Activated CD4-positive, alpha-beta T cell treated with anti-CD3 and anti-CD28 coated beads, Interleukin-2, amount 10 ng/mL, durations not matched to agents 24 days and 14 days (primary cell): ENCODE measurements at places on chromosomes 2 and 18. TPM values are rescaled to one million over a fixed set of nuclear protein-coding genes. Genes with fewer than 3 reads are reported as not detected.

The NEU2 gene
- not detected in 2 replicates for total RNA-seq

The DSG1 gene
- total RNA-seq, result not detected in 2 replicates

The SFT2D3 gene
- total RNA-seq, result 5.9 and 6.3 TPM in 2 replicates

The CHST9 gene
- not detected in 2 replicates for total RNA-seq

The GPR75 gene
- 2.5 and 3.1 TPM in 2 replicates for total RNA-seq

The SIX3 gene
- not detected in 2 replicates for total RNA-seq

The FHOD3 gene
- not detected in 2 replicates for total RNA-seq

The POTEJ gene
- total RNA-seq, result not detected in 2 replicates

The LDAH gene
- total RNA-seq, result 31.6 and 37.7 TPM in 2 replicates

- no peak for DNase-seq
Observed at GRCh38 chr2:64202206-64202845, 58.1 kb upstream of the PELI1 start.

DNA sequence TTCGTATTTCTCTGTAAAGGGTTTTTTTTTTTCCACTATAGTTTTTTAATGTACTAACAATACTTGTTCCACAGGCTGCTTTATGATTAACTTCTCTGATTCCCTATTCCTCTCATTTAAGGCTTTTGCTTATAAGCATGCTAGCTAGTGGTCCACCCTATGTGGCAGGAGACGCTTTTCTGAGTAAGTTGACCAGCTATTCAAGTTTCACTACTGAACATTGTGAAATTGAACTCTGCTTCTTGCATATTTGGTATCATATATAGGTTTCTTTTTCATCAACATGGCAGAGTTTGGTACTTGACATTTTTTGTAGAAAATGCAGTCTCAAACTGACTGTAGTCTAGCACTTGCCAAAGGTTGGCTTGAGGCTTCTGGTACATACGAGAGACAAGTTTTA lies 74.2 kb downstream of the OTX1 start:
- no peak for DNase-seq

- DNase-seq, result no peak
Observed at GRCh38 chr2:1652034-1652790, 92.1 kb downstream of the PXDN start.

- peak; percentile 78 for DNase-seq
Observed at GRCh38 chr2:88671786-88672427, 19.6 kb upstream of the RPIA start.

GRCh38 chr2:144449028-144449406 lies 70.9 kb downstream of the ZEB2 start:
- DNase-seq, result no peak

- no peak for DNase-seq
Observed at GRCh38 chr2:25368660-25369059, 26.9 kb upstream of the DNMT3A start.

DNA sequence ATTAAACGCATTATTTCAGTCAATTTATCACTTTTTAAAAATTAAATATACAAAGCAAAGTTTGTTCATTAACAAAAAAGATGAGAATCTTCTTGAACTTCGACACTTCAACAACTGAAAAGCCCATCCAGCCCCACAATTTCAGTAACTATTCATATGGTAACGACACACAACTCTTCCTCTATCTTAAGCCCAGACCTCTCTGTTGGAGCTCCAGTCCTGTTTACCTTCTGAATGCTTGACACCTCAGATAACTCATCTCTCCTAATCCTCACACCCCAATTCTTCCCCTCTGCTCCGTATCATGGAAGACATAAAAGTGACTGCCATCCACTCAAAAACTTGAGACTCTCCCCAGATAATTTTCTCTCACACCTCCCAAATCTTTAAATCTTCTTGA lies 12.6 kb downstream of the USP37 start:
- no peak for DNase-seq

DNA sequence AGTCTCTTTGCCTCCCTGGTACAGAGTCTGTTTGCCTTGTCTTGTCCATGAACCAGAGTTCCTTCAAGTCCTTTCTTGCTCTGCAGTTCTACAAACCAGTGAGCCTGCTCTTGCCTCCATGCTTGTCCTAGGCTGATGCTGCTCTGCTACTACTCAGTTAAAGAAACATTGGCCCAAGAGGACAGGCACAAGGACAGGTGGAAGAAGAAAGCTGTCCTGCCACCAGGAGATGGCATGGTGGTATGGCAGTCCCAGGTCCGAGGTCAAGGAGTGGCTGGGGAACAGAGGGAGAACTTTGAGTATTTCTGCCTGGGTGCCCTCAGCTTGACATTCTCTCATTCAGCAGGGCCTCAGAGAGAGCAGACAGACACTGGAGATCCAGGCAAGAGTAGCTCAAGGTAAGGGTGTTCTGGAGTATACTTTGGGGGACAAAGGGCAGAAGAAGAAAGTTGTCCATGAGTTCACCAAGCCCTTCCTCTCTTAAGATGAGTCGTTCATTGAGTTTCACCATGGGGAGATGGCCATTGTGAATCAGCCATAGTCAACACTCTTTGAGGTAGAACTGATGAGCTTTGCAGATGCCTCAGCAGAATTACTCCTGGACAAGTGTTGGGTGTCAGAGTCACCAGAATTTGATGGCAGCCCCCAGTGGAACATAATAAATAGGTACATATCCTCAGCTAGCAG lies 20.4 kb downstream of the TTC32 start:
- no peak for DNase-seq

GRCh38 chr2:32715981-32716380 lies 88.1 kb downstream of the TTC27 start:
- no peak for DNase-seq

DNA sequence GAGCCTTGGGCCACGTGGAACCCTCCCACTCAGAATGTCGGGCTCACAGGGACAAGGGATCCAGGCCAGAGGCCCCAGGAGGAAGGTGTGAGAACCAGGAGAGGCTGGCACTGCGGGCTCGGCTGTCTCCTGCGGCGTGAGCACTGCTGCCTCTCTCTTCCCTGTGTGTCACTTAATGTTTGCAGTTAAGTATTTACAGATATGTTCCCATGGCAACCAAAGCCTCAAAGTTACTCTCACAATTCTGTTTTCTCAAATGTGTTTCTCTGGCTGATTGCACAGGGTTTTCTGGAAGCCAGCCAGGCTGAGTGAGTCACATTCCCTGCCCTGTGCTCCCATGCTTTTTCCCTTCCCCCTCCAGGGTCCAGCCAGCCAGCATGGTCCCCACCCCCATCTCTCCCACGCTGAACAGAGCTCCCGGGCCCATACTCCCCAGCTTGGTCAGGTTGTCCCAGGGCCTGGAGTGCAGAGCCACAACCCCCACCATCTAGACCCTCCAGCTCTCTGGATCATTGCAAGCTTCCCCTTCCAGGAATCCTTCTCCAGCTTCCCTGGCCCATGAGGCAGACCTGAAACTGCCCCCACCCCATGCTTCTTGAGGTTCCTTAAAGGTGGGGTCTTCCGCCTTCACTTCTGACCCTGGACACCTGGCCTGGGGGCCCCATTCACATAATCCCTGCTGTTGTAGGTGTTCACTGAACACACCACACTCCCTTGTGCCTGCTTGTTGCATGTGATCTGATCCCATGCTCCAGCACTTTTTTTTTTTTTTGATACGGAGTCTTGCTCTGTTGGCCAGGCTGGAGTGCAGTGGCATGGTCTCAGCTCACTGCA lies 265.9 kb downstream of the CELF4 start:
- no peak for DNase-seq

GRCh38 chr2:47654790-47655562 lies 128.0 kb upstream of the MSH6 start:
- no peak for DNase-seq

- no peak for DNase-seq
Observed at GRCh38 chr18:66749030-66749429, 145.1 kb upstream of the CDH19 start.

- DNase-seq, result no peak
Observed at GRCh38 chr18:46239549-46239948, 135.4 kb downstream of the HAUS1 start.

- no peak for DNase-seq
Observed at GRCh38 chr2:237448171-237448570, 34.2 kb upstream of the COL6A3 start.

GRCh38 chr18:49073437-49073836 lies 122.7 kb upstream of the SMAD7 start:
- DNase-seq, result no peak

GRCh38 chr2:208300847-208301618 lies 35.0 kb downstream of the PIKFYVE start:
- DNase-seq, result no peak

DNA sequence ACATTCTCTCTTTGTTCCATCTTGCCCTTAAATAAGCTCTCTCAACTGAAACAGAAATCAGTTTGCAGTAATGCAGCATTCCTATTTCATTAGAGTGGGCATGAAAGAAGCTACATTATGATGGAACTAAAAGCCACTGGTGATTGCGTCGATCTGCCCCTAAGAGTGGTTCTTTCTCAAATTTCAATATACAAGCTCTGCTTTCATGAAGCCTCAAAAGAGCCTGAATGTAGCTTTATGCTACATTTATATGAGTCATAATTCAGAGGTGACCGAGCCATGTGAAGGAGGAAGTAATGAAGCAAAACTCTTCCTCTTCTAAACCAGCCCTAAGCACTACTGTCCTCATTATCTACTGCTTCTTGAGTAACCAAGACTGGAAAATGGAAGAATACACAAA lies 64.8 kb upstream of the CYTIP start:
- DNase-seq, result no peak

DNA sequence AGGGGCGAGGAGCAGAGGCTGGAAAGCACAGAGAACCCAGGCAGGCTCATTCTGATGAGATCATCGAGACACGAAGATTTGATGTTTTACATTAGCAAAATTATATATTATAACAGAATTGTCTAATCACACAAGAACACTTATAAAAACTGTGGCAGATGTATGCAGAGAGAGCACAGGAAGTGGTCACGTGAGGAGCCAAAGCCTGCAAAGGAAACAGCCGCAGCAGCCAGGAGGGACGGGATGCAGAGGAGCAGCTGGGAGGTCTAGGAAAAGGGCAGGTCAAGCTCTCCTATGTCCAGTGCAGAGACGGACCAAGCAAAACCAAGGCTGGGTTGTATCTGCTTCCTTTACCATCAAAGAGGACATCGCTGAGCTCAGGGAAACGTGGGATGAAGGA lies 355.1 kb upstream of the MYT1L start:
- no peak for DNase-seq

DNA sequence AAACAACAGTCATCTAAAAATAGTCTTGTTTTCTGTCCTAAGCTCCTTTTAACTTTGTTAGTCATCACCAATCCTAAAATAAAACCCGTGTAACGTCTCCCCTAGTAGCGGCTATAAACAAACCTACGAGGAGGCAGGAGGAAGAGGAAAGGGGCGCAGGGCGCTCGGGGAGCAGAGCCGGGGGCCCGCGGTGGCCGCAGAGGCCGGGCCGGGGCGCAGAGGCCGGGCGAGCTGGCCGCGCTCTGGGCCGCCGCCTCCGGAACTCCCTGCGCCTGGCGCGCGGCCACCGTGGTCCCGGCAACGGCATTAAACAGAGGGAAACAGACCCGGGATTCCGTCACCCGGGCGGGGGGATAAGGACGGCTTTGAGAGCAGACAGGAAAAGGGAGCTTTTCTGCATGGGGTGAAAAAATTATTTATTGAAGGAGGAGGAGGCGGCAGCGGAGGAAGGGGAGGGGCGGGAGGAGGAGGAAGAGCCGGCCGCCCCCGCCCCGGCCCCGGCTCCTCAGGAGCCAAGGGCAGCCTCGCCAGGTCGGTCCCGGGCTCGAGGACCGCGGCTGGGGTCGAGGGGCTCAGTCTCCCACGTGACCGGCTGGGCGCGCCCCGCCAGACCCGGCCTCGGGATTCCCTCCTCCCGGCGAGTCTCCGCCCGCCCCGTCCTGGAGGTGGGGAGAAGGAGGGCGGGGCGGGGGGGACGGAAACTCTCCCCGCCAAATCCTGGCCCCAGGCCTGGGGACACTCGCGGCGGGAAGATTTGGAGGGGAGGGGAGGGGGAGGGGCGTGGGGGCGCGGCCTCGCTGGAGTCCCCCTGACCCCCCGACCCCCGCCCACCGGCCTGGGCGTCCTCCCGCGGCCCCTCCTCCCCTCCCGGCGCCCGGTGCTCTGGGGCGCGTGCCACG lies 1.8 kb upstream of the NFATC1 start:
- DNase-seq, result peak; percentile 83

DNA sequence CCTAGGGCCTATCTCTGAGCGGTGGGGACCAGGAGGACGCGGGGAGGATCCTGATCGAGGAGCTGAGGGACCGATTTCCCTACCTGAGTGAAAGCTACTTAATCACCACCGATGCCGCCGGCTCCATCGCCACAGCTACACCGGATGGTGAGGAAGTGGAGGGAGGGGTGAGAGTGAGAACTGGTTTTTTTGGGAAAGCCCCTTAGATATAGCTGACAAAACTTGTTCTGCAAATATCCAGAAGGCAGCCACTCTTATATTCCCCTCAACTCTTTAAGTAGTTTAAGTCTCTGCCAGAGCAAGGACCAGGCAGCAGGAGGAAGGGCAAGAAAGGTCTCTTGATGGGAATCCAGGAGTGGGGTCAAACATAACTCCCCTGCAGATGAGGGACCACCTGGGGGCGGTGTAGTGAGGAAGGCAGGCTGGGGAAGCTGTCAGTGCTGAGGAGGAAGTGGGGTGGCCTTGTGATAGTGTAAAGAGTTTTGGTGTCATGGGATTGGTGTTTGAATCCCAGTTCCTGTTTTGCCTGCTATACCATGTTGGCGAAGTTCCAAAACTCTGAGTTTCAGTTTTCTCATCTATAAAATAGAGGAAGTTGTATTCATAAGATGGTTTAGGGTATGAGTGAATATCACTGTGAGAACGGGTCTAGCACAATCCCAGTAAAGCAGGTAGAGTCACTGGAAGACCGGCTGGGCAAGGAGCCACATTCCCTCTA lies 3.4 kb downstream of the NAGK start:
- DNase-seq, result peak; percentile 87

DNA sequence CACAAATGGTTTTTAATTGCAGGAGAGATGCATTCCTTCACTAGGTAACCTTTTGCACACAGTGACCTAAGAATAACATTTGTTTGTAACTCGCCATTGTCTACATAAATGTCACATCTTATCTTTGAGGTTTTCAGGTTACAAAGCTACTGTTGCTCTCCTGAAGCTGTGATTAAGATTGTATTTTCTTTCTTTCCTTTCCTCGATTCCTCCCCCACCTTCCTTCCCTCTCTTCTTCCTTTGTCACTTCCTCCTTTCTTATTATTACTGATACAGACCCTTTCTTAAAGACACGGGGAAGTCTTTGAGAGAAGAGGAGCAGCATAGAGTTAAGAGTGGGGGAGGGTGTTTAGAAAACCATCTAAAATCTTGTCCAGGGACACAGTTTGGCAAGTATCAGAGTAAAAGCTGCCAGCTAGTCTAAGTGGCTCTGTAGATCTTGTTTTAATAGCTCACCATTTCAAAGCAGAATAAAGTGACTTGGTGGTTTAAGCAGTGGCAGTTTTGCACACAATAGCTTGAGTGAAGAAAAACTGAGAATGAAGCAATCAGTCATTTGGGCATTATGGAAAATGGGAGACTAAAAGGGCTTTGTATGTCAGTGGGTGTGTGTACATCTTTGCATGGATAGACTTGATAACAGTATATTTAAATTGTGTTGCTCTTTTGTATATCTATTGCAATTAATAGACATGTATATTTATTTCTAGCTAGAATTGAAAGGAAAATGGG lies 10.9 kb downstream of the CERS6 start:
- DNase-seq, result no peak

GRCh38 chr18:12497296-12497695 lies 89.6 kb downstream of the PRELID3A start:
- no peak for DNase-seq
